Activated naive CD4-positive, alpha-beta T cell treated with Interleukin-2 at 50 U/mL for 16 hours (primary cell): ENCODE measurements at places on chromosomes 4 and X.

DNA sequence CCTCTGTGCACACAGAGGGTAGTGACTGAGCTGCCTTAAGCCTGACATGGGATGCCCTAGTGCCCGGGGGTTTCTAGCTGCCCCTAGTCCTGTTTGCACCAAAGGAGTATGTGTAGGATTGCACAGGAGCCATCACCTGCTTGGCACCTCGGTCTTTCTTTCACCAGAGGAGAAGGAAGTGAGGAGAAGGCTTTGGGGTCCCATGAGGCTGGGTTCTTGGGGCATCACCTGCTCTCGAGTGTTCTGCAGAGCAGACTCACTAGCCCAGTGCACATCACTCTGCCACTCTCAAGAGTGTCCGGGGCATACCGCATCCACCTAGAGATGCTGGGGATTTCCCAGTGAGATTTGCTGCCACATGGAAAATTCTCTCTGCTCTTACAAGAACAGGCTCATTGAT lies 40.5 kb upstream of the GPR78 start:
- DNase-seq: peak; percentile 19

DNA sequence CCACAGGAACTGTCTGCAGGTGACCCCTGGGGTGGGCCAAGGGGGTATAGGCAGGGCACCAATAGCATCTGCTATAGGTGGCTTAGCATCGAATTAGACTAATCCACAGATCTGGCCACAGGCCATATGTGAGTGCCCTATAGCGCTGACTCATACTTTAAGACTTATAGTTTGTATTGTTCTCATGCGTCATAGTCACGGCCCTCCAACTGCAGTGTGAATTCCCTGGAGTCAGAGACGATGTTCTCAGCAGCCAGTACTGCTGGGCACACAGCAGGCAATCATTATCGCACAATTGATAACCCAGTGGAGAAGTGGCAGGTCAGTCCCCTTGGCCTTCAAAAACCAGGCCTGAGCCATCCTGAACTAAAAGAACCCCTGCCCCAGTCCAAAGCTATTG lies 58.1 kb downstream of the ADGRG2 start:
- no peak for DNase-seq

- no peak for DNase-seq
These were observed 74.5 kb upstream of the HS3ST1 start for GRCh38 chr4:11503166-11503565.

DNA sequence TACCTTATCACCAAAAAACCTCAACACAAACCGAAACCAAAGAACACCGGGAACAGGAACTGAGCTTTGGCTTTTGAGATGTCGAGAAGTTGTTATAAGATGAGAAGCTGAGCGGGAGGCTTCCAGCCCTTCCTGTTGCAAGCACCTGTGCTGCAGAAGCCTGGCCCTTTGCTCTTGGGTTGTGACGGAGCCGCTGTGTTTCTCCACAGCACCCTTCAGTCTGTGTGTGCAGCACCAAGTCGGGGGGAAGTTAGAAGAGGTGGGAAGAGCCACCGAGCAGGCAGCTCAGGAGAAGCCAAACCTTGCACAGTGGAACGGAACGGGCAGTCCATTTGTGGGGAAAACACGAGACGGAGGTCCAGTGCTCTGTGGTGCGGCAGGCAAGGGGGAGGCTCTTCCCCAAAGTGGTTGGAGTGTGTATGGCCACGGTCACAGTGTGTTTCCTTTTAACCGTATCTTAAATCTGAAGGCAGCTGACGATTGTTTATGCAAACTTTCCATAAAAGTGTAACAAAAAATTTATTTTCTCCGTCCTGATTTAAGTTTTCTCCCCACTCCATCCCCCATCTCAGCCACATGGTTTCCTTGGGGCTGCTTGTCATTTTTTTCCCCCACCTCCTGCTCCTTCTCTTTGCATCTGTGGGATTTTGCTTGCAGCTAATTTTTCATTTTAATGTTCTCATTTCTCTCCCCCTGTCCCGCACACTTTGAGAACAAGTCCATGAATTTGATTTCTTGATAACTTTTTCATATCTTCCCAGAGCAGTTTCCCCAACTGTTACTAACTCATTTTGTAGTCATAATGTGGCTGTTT lies 123.7 kb downstream of the STOX2 start:
- DNase-seq: peak; percentile 6

GRCh38 chr4:130855533-130855932 lies 1759.6 kb downstream of the C4orf33 start:
- DNase-seq: no peak

GRCh38 chr4:110503270-110504083 lies 27.5 kb downstream of the ENPEP start:
- DNase-seq: no peak

DNA sequence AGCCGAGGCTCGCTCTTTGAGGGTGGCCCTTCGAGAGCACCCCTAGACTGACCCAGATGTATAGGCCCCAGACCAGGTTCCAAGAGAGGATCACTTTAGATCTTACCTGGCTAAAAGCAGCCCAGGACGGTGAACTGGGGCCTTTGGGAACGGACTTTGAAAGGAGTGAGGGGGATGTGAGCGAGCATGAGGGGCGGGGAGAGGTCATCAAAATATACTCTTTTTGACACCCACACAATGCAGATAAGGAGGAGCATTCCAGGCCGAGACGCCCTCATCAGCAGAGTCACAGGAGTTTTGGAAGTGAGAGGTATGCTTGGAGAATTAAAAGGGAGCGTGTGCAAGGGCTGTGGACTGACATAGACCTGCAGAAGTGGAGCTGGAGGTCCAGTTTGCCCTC lies 528 bp downstream of the NSDHL start:
- no peak for DNase-seq

GRCh38 chrX:20270562-20270890 lies 3.8 kb upstream of the RPS6KA3 start:
- DNase-seq: no peak

DNA sequence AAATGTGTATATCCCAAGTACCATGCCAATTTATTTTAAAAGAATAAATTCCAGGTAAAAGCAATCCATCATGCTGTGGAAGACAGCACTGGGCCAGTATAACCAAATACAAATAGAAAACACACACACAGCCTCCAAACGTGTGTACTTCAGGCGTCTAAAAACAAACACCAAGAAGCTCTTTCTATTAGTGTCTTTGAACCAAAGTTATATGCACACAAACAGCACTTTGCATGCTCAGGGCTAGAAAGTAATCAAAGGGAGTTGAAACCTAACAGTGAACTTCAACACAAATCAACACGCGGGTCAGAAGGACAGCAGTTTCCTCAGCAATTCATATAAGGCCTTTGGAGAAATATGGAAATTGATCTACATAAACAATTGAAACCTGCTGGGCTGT lies 15.4 kb downstream of the GASK1B start:
- DNase-seq: no peak

DNA sequence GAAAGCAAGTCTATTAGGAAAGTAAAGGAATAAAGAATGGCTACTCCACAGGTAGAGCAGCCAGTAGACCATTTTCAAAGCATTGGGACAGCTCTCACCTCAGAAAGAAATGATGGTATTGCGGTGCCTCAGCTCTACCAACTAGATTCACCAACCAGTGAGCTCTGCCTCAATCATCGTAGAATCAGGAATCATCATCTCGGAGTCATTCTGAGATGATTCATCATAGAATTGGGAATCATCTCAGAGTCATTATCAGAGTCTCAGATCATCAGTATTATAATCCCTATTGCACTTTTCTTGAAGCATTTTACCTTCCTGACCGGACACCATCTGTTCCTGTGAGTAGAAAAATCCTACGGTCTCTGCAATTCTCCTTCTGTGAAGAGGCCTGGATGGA lies 17.5 kb upstream of the SAT1 start:
- DNase-seq: no peak

DNA sequence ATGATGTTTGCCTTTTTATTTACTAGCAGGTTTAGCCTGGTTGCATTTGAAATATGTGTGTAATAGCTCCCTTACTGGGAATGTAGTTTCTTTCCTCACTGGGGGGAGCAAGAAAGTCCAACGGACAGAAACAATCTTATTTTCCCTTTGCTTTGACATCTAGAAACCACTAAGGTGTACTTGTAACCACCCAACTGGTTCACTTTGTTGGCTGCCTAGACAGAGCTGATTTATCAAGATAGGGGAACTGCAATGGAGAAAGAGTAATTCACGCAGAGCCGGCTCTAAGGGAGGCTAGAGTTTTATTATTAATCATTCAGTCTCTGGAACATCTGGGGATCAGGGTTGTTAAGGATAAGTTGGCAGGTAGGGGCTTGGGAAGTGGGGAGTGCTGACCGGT lies 30.3 kb downstream of the XG start:
- no peak for DNase-seq

DNA sequence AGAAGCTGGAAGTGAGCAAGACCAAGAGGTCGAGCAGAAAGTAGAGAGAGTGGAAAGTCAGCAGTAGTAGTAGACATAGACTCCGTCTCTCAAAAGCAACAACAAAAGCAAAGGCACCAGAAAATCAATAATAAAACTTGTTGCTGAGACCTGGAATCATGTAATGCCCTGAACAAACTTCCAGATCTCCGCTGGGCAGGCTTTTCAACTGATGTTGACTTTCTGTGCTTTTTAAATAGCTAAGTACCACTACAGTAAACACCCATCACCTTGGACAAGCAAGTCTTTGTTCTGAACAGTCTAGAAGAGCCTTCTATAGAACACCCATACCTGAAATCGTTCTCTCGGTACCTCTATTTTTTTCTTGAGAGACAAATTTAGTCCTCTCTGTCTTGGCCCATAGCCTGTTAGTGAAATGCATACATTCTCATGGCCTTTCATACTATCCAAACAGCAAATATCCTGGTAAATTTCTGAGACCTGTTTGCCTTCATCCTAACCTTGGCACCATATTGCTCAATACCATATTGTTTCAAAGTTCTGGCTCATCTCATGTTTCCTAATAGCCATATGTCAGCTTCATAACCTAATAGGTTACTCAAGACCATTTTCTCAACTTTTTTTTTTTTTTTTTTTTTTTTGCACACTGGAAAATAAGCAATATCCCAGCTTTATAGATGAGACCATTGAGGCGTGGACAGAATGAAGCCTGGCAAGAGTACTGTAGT lies 200.6 kb upstream of the RBPJ start:
- DNase-seq: no peak

DNA sequence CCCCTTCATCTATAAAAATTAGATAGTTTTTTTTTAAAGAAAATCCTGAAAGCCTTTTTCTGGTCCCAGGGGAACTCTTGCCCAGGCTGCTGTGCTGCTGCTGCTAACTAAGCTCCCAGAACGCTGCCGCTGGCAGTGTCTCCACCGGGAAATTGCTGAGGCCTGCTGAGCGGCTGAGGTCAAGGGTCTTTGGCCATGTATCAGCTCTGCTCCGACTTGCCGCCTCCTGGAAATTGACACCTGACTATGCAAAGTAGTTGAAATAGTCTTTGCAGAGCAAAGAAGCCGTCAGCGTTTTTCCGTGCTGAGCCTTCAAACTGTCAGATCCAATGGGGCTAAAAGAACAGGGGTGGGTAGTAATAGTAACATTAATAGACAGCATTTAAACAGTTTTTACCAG lies 839 bp downstream of the QDPR start:
- no peak for DNase-seq

GRCh38 chrX:45801554-45801953 lies 600.9 kb upstream of the DIPK2B start:
- no peak for DNase-seq

GRCh38 chr4:155853189-155853588 lies 12.9 kb downstream of the ASIC5 start:
- DNase-seq: no peak

DNA sequence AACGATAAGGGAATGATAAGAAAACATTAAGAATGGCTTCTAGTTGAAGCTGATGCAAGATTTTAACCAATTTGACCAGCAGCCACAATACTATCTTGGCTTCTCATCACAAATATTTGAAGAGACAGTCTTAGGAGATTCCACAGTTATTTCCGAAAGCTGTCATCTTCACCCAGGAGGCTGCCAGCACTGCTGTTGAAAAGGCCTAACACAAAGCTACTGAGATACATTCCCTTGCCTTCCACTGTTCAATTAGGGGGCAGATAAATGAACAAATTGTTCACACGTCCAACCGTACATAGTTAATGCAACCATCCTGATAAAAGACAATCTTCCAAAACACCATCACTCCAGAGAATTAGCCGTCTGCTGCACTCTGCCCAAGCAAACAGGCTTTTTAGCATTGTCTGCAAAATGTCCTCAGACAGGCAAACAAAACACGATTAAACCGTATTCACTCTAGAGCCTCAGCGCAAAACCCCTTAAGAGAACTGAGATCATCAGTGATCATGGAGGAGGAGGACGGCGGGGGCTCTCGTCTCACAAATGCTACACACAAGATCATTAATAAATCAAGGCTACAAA lies 189.8 kb upstream of the PSAPL1 start:
- DNase-seq: no peak

DNA sequence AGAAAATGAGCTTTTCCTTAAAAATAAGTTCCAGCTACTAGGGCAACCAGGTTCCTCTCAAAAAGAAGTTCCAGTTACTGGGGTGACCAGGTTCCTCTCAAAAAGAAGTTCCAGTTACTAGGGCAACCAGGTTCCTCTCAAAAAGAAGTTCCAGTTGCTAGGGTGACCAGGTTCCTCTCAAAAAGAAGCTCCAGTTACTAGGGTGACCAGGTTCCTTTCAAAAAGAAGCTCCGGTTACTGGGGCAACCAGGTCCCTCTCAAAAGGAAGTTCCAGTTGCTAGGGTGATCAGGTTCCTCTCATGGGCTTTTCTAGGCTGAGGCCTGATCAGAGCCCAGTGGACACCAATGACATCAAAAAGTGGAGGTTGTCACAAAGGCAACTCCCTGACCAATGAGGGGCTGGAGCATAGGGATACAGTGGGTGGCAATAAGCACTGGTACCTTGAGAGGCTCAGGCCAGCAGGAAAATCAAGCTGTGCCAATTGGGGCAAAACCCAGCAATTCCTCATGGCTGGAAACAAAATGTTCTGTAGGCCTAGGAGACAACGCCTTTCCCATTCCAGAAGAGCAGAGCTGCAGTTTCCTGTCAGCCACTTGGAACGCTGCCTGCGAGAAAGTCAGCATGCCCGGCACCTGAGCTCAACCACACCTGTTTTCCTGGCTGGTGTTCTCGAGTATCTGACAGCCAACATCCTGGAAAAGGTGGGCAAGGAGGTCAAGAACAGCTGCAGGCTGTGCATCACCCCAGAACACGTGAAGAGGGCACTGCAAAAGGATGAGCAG lies 12.3 kb upstream of the SYTL5 start:
- no peak for DNase-seq

GRCh38 chrX:21934414-21934813 lies 6.1 kb upstream of the SMS start:
- DNase-seq: no peak

- DNase-seq: peak; percentile 48
These were observed 13.9 kb upstream of the PRDM8 start for GRCh38 chr4:80183250-80184052.

DNA sequence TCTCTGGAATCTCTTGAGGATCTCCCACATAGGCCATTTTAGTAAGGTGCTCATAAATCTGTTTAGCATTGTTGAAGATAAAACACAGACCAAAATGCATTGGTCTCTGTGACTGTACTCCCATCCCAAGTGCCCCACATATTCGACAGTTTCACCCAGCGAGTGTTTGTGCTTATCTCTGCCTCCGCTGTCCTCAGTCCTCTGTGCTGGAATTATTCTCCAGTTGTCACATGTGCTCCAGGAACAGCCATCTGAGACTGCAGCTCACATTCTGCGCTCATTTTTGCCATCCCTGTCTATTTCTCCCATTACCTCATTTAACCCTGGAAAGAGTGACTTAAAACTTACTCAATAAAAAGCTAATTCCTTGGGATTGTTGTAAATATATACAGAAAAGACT lies 27.6 kb upstream of the DCHS2 start:
- DNase-seq: no peak
